ENCODE measurements at places on chromosomes 6 and 20. TPM values are rescaled to one million over a fixed set of nuclear protein-coding genes. Genes with fewer than 3 reads are reported as not detected.

GRCh38 chr20:36812594-36813463 lies 39.3 kb upstream of the DSN1 start:
- DNase-seq: no peak

- DNase-seq: peak; percentile 73
Measured at GRCh38 chr6:34196116-34196832, 40.4 kb upstream of the HMGA1 start.

DNA sequence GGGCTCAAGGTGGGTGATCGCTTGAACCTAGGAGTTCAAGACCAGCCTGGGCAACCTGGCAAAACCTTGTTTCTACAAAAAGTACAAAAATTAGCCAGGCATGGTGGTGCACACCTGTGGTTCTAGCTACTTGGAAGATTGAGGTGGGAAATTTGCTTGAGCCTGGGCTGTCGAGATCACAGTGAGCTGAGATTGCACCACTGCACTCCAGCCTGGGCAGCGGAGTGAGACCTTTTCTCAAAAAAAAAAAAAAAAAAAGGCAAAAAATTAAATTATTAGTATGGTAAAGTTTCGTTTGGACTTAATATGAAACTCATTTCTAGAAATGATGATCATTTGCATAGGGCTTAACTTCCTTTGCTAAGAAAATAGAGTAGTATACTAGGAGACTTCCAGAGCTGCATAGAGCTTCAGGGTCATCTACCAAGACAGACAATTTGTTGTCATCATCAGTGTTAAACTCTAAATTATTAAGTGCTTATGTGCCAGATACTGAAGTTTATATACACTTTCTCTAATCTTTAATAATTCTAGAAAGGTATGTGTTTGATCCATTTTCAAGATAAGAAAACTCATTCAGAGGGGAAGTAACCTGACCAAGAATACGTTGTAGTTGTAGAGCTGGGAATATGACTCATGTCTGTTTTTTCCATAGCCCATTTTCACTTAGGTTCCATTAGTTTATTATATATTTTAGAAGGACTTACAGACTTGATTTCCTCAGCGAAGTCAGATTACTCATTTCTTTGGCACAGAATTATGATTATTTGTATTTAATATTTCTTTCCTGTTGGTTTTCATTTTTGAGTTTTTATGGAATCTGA lies 84.5 kb downstream of the SLC16A10 start:
- DNase-seq: peak; percentile 19

- DNase-seq: no peak
Measured at GRCh38 chr6:104799134-104799657, 60.5 kb downstream of the HACE1 start.

DNA sequence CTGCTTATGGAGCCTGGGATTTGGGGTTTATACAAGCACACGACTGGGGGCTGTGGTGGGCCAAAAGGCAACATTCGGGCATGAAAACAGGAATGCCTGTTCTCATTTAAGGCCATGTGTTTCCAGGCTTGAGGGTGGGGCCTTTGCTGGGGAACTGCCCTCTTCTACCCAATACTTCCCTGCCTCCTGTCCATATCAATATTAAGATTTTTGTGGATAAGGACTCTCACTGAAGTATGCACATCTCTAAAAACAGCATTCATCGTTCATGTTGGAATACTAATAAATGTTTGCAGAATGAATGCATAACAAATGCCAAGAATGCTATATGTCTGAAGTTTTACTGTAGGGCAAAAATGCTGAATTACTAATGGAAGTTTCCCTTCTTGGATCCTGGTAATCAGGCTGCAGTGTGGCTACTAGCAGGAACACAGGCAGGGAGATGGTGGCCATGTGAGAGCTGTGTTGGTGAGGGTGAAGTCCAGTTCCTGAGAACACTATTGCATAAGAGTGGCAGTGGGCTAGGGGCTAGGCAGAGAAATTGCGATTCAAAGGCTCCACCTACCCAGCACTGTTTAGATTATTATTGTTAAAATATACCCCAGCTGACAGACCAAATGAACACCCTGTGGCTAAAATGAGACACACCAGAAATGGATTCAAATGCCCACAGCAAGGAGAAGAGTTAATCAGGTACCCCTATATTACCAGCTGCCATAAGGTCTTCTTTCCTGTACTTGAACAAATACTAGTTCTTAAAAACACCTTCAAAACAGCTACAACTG lies 644.3 kb downstream of the EPM2A start:
- DNase-seq: no peak

GRCh38 chr6:33952016-33952415 lies 148.2 kb upstream of the MLN start:
- no peak for DNase-seq

B3GALT4 gene
- not detected for total RNA-seq

GRCh38 chr6:186340-186965 lies 105.8 kb upstream of the DUSP22 start:
- DNase-seq: no peak

DNA sequence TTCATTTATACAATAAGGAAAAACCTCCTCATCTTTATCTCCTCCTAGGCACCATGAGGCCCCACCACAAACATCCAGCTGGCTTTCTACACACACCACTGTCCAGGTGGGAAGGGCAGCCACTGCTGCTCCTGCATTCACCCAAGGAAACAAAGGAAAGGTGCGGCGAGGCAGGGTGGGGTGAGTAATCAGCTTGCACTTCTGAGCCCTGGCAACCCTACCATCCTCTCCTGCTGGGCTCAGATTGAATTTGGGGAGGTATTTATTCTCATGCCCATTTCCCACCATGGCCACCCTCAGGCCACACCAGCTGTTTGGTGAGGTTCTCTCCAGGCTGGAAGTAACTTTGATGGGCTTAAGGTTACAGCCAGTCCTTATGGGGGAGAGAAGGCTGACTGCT lies 31.2 kb upstream of the SPDEF start:
- no peak for DNase-seq
